Stimulated activated CD8-positive, alpha-beta memory T cell treated with anti-CD3 and anti-CD28 coated beads, Interleukin-15, amount 100 ng/mL, for 48 hours (primary cell): ENCODE measurements at places on chromosomes 1 and 21.

GRCh38 chr1:151325646-151326429, 1.4 kb downstream of the PI4KB start:
- DNase-seq, result no peak

- DNase-seq, result no peak
Observed at GRCh38 chr21:15526798-15527197, 203.0 kb upstream of the USP25 start.

DNA sequence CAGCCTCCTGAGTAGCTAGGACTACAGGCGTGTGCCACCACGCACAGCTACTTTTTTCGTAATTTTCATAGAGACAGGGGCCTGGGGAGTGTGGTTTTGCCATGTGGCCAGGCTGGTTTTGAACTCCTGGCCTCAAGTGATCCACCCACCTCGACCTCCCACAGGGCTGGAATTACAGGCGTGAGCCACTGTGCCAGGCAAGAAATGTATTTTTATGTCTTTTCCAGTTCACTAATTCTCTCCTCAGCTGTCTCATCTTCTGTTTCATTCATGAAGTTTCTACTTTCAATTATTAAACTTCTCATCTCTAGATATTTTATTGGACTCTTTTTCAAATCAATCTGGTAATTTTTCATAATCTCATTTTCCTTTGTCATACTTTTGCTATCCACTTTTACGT, 72.1 kb upstream of the DISP3 start:
- DNase-seq, result no peak

DNA sequence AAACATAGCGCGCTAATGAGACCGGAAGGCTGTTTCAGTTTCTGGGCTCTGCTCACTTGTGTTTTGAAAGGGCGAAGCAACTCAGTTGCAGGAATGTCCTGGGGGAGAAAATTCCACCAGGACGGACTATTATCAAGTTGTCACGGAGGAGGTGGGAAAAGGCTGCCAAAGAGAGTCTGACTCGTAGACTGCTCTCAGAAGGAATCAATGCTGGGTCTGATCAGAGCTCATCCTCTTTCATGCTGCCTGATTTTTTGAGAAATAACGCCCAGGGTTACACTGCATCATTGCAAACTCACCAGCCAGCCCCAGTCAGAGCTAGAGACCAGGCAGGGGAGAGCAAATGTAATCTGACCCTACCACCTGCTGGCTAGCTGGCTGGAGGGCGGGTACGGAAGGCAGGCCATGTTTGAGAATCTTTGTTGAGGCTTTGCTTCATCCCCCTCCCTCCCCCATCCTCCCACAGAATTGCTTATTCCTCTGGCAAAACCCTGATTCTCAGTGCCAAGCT, 36.4 kb upstream of the BCL9 start:
- no peak for DNase-seq

GRCh38 chr1:228989992-228990827, 254.9 kb downstream of the RHOU start:
- DNase-seq, result no peak

DNA sequence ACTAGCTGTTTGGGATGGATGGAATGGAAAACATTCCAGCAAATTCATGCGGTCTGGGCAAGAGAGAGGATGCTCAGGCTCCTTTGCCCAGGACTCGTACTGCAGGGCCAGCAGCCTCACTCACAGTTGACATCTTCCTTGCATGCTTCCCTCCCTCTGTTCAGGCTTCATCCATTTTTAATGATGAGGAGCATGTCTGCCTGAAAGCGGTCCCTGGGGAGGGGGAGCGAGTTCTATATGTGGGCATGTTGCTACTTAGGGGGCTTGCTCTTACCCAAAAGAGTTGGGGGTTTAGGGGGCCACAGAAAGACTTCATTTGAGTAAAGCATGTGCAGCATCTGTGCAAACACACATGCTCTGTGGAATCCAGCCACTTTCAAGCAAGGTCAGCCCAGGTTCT, 98.2 kb downstream of the HMGB4 start:
- DNase-seq, result no peak

DNA sequence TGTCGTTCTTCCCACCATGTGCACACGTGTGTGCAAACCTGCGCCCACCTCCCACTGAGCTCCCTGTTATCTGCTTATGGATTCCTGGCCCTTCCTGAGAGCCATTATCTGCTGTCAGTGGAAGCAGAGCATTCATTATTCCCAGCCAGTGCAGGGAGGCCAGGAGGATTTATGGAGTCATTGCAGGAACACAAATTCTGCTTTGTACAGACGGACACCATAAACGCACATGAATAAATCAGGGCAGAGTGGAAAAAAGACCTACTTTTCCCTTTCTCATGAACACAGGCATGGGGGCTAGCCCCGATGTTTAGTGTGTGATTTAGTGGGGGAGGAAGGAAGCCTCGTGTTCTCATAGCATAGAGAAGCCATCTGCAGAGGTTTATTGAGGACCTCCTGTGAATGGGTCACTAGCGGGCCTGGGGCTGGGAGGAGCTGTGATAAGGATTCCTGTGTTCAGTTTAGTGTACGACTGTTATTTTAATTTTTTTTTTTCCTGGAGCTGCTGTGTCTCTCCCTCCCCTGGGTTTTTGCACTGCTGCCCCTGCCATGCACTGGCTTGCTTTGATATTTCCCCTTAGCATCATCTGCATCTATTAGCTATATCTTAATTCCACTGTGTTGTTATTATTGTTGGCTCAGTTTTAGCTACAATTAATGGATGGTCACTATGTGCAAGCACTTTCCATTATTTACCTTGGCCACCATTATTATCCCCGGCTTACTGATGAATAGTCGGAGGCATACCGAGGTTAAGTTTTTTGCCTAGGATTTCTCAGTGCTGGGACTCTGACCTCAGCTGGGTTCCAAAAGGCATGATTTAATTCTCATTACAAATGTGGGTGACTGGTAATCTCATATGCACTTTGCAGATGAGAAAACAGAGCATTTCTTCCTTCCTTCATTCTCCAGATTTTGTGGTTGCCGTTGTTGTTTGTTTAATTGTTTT, 33.0 kb downstream of the HUNK start:
- DNase-seq, result no peak
